ENCODE measurements at places on chromosomes 4 and X. TPM values are rescaled to one million over a fixed set of nuclear protein-coding genes. Genes with fewer than 3 reads are reported as not detected.

Gene DAPP1
- 25.3 TPM for total RNA-seq

Gene USP46
- total RNA-seq: 34.6 TPM

Gene SEL1L3
- 100 TPM for total RNA-seq

Gene CRMP1
- 1.3 TPM for total RNA-seq

GRCh38 chrX:40867352-40867751 is 132.0 kb upstream of the MED14 start:
- no peak for DNase-seq

DNA sequence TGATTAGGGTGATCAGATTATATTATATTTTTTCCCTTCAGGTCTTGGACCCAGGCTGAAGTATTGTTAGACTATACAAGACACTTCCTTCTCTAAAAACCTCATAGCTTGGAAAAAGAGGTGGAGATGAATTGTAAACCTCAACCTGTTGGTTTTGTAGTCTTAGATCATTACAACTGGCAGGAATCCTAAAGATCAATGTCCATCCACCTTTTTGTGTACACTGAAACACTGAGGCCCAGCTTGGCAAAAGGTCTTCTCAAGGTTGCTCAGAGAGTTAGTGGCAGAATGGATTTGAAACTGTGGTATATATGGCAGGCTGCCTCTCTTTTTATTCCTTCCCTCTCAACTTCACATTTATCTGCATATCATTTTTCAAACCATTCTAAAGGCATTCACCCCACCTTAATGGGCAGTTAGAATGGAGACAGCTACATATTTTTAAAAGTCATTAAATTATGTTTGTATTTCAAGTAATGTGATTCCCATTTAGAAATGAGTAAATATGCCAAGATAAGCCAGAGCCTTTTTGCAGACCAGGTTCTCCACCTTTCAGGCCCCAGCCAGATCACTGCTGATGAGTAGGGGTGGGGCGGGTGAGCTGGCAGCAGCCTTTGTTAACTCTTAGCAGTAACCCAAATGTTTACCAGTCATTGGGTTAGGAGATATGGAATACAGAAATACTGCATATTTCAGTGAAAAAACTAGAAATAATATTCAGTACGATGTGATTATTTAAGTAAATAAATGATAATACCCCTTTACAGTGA is 243.2 kb upstream of the F9 start:
- no peak for DNase-seq

DNA sequence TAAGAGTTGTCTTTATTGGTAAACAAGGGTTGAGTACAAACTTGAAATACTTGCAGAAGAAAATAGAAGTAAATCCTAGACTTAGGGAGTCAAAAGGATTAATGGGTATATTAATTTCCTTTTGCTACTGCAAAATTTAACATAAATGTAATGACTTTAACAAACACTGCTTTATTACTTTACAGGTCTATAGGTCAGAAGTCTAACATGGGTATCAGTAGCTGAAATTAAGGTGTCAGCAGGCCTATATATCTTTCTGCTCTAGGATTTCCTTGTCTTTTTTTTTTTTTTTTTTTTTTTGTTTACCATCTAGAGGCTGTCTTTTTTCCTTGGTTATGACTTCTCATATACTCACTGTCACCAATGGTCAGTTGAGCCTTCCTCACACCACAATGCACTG is 220.4 kb downstream of the GRID2 start:
- DNase-seq: no peak

DNA sequence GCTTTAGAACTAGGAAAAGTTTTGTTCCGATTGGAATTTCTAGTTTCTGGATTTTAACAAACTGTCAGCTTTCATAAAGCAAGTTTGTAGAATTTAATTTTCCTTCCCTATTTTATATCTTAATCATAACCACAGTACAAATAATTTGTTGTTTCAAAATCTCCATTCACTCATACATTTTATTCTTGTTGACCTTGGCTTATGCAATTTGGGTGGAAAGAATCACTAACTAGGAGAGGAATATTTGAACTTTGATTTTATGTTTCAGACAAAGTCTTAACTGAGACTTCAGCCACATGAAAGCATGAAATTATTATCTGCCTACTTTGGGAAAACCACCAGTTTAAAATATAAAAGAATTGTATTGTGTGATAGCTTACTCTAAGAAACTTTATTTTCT is 427.9 kb downstream of the SPRY1 start:
- DNase-seq: no peak

DNA sequence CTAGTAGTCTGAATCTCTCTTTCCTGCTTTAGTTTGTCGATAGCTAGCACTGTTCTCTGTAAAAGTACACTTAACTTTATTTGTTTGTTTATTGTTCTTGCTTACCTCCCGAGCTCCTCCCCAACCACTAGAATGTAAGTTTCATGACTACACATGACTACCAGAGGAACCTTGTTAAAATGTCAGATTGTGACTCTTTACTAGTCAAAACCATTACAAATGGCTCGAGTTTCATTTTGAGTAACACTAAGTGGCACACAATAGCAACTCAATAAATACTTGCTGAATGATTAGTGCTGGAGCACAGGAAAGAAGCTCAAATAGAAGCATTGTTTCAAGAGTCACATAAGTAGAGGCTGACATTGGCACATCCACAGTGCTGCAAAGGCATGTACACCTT is 116.1 kb downstream of the MAPK10 start:
- no peak for DNase-seq

DNA sequence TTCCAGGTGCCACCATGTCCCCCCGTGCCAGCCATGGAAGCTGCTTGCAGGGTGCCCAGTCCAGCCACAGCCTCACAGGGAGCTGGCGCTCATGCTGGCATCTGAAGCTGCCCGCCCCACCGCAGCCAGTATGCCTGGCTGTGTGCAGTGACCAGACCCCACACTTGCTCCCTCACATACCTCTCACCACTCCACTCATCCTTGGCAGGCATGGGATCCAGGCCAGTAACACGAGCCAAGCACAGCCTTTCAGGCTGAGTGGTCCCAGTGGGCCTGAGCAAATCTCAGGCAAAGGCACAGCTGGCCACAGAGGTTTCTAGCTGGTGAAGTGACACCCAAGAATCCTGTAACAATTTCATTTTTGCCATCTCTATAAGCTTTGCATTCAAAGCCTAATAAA is 48.4 kb upstream of the SEC24B start:
- no peak for DNase-seq

GRCh38 chrX:102950908-102951866 is 14.1 kb downstream of the RAB40AL start:
- DNase-seq: no peak

GRCh38 chr4:181261279-181261678 is 981.9 kb upstream of the TENM3 start:
- no peak for DNase-seq

- DNase-seq: no peak
These were observed 49.1 kb upstream of the DHRSX start for GRCh38 chrX:2549876-2550275.
